ENCODE measurements at places on chromosomes 7 and 10.

GRCh38 chr10:112356686-112357085, 17.2 kb upstream of the ACSL5 start:
- no peak for DNase-seq

DNA sequence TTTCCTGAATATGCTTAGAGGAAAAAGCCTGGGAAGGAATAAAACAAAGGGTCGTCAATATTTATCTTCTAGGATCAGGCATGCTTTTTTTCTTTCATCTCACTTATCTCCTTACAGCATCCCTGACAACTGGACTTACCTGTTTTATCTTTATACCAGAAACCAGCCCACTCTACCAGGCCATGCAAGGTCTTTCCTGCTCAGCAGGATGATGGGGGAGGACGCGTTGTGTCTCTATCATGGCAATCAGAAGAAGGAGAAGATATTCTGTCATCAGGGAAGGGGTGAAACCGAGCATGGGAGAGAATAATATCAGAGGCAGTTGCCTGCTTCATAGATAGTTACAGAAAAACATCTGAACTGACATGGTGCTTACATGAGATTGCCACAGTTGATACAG, 445.6 kb downstream of the DPP6 start:
- DNase-seq = no peak

DNA sequence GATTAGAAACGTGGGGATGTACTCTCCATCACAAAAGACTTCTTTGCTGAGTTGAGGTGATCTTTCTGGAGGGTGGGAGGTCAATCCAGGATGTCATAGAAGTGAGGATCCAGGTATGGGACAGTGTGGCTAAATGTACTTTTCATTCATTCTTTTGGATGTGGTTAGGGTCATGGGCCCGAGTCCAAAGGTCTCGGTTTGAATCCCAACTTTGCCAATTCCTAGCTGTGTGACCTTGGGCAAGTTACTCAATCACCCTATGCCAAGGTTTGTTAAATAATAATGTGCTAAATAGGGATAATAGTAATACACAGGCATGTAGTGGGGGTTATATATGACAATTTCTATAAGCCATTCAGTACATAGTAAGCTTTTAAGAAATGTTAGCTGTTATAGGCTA, 91.4 kb downstream of the SAMD9 start:
- no peak for DNase-seq

DNA sequence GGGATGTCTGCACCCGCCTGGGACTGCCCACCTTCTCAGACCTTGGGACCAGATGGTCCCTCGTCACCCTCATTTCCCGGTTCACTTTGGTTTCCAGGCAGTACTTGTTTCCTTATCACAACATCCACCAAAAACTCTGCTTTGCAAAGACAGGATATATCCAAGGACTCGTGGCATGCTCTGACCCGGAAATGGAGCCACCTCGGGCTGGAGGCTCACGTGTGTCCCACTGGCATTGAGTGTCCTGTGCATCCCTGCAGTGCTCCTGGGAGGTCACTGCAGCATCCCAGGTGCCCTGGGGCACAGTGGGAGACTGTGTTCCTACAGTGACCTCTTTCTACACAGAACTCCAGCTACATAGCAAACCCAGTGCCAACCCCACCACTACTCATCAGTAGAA, 611.9 kb upstream of the FOXK1 start:
- DNase-seq = no peak

GRCh38 chr7:69749372-69749979, 151.2 kb downstream of the AUTS2 start:
- no peak for DNase-seq

DNA sequence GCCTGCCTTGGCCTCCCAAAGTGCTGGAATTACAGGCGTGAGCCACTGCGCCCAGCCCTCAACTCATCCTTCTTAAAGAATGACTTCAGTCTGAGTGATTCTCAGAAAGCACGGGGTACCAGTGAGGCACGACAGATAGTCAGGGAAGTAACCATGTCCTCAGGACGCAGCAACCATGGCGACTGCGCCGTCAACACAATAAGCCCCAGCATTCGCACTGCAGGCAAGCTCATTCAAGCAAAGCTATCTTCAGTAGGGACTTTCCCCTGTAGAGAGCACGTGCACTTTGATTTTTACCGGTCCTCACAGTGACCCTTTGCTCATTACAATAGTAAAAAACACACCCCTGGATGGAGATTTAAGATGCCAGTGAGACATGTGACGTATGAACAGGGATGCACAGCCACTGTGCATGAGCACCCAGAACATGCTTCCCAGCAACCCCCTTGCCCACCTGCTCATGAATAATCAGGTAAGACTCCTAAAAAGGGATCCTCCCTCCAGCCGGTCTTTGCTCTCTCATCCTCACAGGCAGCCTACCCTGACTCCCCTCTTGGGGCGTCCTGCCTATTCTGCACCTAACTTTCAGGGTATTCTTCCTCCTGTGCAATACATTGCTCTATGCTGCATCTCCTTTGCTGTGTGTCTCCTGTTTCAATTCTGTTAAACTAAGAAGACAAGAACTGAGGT, 9.1 kb downstream of the WDR86 start:
- no peak for DNase-seq

GRCh38 chr10:60376221-60377041, 13.2 kb downstream of the ANK3 start:
- no peak for DNase-seq
